Mucosa of gallbladder (tissue), 1 donor: ENCODE measurements at places on chromosomes 4 and X. TPM values are rescaled to one million over a fixed set of nuclear protein-coding genes. Genes with fewer than 3 reads are reported as not detected.

DNA sequence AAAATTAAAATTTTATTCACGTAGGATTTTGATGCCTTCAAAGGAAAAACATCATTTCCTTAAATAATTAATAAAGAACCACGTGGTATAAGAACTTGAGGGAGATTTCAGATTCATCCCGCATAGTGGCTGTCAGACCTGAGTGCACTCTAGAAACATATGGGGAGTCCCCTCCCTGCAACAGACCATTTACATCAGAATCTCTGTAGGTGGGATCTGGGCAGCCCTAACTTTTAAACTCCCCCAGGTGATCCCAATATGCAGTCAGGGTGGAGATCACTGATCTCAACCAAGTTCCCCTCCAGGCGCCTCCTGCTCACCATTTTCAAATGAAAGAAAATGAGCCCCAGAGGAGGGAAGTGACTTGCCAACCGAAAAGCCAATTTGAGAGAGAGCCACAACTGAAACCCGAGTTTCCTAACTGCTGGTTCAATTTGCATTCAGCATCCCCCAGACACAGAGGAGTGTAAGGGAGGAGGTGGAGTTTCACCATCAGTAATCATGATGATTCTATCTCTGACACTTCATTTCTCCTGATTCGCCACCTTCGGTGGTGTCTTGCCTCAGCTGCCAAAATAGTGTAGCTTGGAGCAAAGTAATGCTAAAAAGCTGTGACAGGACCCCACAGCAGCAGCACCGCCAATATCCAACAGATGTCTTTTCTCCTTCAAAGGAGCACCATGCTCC, 11.4 kb downstream of the RNF150 start:
- DNase-seq, result no peak

DNA sequence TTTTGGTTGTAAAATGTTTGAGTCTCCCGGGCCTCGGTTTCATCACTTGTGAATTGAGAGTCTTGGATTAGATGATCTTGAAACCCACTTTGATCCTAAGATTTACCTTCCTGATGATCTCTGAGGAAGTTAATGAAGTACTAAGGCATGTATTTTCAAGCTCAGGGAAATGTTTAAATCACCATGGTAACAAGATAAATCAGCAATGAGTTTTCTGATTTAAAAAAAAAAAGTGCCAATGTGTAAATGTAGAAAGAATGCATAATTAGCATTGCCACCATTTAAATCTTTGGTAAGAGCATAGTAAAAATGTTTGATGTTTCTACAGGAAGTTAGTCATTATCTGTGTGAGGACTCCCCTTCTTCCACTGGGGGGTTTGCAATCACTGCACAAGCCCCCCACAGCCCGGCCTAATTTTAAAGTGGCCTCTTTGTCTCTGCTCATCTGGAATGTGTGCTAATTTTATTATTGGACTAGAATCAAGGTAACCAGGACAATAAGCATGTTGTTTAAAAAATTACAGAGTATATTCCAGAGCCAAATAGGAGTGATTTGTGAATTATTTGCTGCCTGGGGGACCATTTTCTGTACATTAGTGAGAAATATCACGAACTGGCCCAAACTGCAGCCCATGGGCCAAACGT, 93.6 kb downstream of the SLC34A2 start:
- no peak for DNase-seq

GRCh38 chr4:114361249-114361648, 237.4 kb upstream of the UGT8 start:
- no peak for DNase-seq

DNA sequence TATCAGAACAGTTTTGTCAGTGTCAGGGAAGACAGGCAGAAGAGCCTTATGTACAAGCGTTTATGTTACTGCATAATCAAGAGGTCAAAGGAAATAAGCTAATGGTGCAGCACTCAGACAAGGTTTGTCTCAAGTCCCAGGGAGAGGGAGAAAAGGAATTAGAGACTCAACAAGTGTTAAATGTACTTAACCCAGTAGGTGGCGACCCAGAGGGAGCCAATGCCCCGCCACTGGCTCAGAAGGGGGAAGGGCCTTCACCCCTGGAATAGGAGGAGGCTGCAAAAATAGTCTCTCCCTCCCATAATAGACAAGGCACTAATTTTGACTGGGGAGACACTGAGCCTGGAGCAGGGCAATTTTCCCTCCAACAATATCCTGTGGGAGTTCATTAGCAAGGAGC, 14.1 kb upstream of the PAPSS1 start:
- no peak for DNase-seq

DNA sequence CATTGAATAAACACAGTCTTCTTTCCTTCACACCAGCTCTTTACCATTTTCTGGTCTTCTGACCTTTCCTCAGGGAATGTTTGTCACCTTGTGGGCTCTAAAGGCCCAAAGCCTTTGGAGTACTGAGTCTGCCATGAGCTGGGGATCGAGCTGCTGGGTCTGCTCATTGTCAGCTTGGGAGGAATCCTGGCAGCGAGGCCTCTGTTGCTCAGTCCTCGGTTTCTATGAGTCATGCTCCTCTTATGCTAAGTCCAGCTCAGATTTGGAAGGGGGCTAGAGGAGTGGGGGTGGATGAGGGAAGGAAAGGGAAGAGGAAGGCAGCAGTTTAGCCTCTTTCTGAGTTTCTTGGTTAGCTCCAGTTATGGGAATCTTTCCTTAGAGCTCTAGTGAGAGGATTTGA, 31.1 kb downstream of the NHSL2 start:
- DNase-seq, result peak; percentile 49

GRCh38 chrX:8783097-8783713, 18.0 kb downstream of the FAM9A start:
- peak; percentile 50 for DNase-seq

DNA sequence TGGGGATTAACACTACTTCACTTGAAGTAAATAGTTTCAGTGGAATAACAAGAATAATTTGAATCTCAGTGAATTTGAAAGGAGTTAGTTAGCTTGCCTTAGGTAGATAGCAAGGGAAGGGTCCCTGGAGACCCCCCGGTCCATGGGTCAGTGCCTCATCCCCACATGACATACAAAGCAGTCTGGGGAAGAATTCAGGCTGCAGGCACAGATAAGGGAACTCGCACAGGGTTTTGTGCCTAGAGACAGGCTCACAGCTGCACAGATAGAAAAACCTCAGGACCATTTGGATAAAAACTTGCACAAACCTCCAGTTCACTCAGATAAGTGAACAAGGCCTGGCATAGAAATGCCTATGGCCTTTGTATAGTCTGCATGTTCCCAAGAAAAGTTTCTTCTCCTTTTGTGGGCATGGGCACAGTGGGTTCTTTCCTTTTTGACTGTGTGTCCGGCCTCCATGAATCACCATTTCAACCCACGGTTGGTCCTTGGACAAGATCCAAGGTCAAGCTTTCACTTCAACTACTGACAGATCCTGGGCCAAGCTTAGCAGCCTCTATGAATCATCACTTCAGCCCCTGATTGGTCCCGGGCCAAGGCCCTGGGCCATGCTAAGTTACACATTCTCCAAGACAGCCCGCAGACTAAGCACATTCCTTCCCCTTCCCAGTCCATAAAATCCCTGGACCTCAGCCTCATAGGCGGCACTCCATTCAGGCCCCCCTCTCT, 108.3 kb upstream of the KLHL4 start:
- DNase-seq, result peak; percentile 84

DNA sequence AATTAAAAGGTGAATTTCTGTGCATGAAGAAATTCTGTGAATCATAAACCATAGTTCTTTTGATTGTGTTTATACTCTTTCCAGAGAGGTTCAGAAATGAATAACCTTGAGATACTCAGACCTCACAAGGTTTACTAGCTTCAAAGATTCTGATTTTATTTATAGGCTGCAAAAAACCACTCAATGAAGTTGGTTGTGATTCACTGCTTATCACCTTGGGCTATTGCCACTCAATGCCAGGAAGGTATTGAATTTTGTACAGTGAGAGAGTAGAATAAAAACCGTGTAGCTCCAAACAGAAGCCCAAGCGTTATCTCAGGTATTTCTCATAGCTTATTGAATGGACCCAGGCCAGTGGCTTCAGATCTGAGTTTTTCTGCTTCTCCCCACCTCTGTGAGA, 118.7 kb downstream of the FHIP1A start:
- no peak for DNase-seq

DNA sequence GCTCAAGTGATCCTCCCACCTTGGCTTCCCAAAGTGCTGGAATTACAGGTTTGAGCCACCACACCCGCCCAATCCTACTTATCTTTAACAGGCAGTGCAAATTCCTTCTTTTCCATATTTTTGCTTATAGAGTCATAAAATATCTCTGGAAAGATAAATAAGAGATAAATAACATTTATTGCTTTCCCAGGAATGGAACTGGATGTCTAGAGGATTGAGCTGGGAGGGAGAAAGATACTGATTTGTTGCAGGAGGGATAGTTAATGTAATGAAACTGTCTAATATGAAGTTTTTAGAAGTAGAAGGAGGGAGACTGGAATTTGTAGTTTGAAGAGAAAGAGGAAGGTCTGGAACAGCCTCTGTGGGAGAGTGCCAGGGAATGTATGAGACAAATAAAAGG, 20.2 kb downstream of the ITGB1BP2 start:
- no peak for DNase-seq

DNA sequence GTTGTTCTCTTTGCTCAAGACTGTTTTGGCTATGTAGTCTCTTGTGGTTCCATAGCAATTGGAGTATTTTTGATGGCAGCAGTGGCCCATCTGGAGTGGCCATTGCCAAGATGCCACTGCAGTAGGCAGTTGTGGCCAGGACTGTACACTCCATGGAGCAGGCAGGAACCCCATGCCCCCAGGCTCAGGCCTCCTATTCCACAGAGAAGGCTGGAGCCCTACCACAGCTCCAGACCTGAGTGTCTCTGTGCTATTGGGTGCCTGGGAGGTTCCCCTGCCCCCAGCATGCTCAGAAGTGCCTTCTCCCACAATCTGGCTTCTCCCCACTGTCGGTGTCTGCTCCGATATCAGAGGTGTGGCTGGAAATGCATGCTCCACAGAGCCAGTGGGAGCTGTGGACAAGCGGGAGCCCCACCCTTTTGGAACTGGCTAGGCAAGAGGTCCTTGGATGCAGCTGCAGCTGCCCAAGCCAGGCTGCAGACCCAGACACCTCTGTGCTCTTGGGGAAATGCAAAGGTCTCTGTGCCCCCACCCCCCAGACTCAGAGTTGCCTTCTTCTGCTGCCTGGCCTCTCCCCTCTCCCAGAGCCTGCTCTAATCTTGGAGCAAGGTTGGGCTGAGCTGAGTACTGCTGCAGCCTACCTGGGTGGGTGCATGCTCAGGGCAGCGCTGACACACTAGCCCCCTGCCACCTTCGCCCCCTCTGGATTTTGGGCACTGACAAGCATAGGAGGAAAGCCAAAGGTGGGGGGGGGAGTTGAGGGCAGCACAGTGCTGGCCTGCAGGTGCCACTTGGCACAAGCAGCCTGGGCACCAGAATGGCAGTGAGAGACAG, 46.6 kb upstream of the UBE2NL start:
- no peak for DNase-seq

DNA sequence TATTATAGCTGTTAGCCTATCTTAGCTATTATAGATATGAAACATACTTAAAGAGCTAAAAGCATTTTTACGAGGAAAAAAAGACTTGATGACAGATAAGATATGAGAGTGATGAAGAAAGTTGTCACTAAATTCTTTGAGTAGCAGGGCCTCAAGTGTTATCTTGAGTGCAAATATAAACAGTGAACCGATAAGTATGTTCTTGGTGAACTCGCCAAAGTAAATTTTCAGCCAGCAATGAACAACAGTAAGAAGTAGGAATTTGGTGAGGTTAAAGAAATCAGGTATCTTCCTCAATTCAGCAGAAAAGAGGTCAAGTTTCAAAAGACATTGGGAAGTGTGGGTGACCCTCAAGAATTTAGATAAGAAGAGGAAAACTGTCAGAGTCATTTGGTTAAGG, 471.8 kb upstream of the FTHL17 start:
- DNase-seq, result no peak

DNA sequence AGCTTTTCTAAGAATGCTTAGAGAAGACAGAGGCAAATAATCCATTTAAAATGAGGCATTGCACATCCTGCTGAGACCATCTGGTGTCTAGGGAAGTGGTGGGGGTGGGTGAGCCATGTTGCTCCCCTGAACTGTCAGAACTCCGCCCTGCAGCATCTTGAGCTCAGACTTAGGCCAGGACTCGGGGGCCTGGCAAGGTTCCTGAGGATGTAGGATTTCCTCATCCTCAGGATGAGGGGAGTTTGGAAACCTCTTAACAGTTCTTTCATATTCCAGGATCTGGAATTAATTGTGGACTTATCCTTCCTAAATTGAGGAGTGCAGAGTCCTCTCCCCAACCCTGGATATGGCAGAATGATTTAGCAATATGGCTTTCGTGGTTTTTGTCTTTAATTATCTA, 6.6 kb downstream of the TLL1 start:
- DNase-seq, result no peak

The TMEM47 gene
- total RNA-seq, result 27.5 TPM

The SORCS2 gene
- 1.7 TPM for total RNA-seq

The COMMD8 gene
- total RNA-seq, result 17.8 TPM

The STOX2 gene
- total RNA-seq, result 6.6 TPM

The GABRB1 gene
- 0.55 TPM for total RNA-seq

The ITGB1BP2 gene
- total RNA-seq, result 7.0 TPM

The DRP2 gene
- total RNA-seq, result 0.29 TPM

The CCDC149 gene
- total RNA-seq, result 24.2 TPM

The XPNPEP2 gene
- 2.0 TPM for total RNA-seq

The PFKFB1 gene
- total RNA-seq, result 0.12 TPM
